ENCODE measurements at places on chromosomes 5 and 9. TPM values are rescaled to one million over a fixed set of nuclear protein-coding genes. Genes with fewer than 3 reads are reported as not detected.

GRCh38 chr9:27393054-27393846, 96.3 kb upstream of the EQTN start:
- H3K4me1 ChIP-seq = no peaks in the 10 kb centered on the region
- no peaks in the 10 kb centered on the region for H3K36me3 ChIP-seq
- no peaks in the 10 kb centered on the region for H3K27me3 ChIP-seq

GRCh38 chr9:129501771-129502319, 119.1 kb downstream of the C9orf50 start:
- DNase-seq = no peak
- no peak overlapping the region for H3K4me3 ChIP-seq
- H3K36me3 ChIP-seq = peaks cover 13% of the 10 kb centered on the region
- peaks cover 36% of the 10 kb centered on the region for H3K4me1 ChIP-seq
- H3K27ac ChIP-seq = no peak overlapping the region
- H3K27me3 ChIP-seq = no peaks in the 10 kb centered on the region

- H3K4me3 ChIP-seq = no peak overlapping the region
- no peak for DNase-seq
- peaks cover 13% of the 10 kb centered on the region for H3K4me1 ChIP-seq
- H3K36me3 ChIP-seq = no peaks in the 10 kb centered on the region
These were observed 210.5 kb downstream of the NXNL2 start for GRCh38 chr9:88745276-88746001.

DNA sequence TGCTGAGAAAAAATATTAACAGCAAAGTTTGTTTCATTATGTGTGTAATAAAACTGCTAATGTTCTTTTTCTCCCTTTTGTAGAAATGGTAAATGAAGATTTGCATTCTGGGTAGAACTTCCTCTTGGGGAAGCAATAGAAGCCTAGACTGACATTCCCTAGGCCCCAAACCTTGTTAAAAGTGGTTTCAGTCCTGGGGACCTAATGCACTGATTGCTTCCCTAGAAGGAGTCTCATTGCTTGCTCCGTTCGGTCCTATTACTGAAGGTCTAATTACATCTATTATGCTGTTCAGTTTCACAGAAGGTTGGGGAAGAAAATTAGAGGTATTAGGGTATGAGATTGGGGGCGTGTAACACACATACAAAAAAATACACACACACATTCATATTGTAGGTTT, 893.8 kb downstream of the TLE4 start:
- no peak for DNase-seq
- no peaks in the 10 kb centered on the region for H3K4me1 ChIP-seq
- no peaks in the 10 kb centered on the region for H3K27me3 ChIP-seq
- no peak overlapping the region for H3K4me3 ChIP-seq

DNA sequence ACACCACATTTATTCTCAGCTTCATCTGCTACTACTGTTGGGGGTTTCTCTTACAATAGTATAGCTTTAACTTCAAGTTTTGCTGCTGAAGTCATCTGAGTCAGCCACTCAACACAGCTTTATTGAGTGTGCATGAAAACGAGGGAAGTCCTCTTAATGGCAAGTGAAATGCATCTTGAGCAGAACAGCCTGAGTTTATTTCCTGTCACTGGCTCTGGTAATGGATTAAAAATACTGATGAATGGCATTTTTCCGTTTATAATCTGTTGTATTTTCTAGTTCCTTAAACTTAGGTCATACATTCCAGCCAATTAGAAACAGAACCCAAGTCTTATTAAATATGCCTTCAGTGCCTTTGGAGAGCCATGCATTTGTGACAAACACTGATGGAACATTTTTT, 238.6 kb downstream of the SLF1 start:
- H3K36me3 ChIP-seq = no peaks in the 10 kb centered on the region
- DNase-seq = no peak
- no peak overlapping the region for H3K4me3 ChIP-seq
- H3K4me1 ChIP-seq = no peaks in the 10 kb centered on the region

MYOT gene
- total RNA-seq = not detected

ZNF608 gene
- total RNA-seq = 1.5 TPM
